ENCODE measurements at places on chromosomes 13 and 19.
A peak's percentile ranks its signal among the peaks of the same experiment; 100 is the strongest.

- no peak for DNase-seq
These were observed 33.3 kb upstream of the GAS6 start for GRCh38 chr13:113897161-113897560.

GRCh38 chr13:93861818-93862217, 617.7 kb downstream of the DCT start:
- DNase-seq: no peak

DNA sequence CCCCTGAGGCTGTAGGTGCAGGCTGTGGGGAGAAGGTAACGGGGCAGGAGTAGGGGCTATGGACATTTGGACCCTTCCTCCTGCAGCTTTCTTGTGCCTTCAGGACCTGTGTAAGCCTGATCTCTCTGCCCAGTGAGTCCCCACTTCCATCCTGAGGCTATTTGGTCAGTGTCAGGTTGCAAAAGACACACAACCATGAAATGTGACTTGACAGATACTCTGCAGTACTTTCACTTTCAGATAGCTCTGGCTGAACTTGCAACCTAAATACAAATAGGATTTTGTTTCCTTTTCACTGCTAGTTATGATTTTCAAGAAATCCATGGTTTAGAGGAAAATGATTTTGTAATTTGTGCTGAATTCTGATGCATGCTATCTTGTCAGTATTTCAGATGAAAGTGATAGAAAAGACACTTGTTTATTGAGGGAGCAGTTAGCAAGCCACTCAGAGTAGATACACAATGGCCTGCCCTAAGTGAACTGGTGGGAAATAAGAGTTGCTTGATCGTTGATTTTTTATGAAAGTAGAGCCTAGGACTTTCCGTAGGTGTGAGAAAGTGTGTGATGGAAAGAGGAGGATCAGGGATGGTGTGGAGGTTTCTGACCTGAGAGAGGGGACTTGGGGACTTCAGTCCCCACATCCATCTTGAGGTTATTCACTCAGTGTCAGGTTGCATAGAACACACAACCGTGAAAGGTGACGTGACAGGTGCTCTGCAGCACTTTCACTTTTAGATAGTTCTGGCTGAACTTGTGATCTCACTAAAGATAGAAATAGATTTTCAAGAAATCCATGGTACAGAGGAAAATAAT, 18.1 kb upstream of the EID2 start:
- no peak for DNase-seq

DNA sequence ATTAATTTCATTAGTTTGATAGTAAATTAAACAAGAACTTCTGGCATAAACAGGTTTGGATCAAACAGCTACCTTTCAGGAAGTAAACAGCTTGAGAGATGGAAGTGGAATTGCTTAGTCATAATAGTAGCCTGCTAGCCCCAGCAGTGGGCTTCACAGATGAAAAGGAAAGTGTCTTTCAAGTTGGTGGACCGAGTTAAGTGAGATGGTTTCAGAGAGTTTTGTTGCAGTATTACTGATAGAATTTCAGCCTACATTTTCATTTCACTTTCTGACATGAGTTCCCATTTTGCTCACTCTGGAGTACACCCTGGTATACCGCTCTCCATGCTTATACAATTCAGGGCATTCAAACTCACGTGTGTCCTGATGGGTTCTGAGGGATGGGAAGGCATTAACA, 2.0 kb upstream of the PTOV1 start:
- DNase-seq: no peak

DNA sequence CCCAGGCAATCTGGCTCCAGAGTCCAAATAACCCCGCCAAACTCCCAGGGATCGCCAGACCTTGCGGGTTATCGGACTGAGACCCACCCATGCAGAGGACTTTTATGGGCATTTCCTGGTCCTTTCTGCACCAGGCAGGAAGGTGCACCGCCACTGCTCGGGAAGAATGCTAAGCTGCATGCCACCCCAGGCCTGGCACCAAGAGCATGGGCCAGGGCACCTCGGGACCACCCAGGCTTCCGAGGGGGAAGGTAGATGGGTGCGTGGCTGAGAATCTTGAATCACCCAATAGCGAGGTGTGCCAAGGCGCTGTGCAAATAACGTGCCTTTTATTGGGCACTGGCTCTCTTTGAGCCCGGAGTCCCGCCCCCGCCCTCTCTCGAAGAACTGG, 422 bp upstream of the ZNF575 start:
- peak; percentile 58 for DNase-seq

DNA sequence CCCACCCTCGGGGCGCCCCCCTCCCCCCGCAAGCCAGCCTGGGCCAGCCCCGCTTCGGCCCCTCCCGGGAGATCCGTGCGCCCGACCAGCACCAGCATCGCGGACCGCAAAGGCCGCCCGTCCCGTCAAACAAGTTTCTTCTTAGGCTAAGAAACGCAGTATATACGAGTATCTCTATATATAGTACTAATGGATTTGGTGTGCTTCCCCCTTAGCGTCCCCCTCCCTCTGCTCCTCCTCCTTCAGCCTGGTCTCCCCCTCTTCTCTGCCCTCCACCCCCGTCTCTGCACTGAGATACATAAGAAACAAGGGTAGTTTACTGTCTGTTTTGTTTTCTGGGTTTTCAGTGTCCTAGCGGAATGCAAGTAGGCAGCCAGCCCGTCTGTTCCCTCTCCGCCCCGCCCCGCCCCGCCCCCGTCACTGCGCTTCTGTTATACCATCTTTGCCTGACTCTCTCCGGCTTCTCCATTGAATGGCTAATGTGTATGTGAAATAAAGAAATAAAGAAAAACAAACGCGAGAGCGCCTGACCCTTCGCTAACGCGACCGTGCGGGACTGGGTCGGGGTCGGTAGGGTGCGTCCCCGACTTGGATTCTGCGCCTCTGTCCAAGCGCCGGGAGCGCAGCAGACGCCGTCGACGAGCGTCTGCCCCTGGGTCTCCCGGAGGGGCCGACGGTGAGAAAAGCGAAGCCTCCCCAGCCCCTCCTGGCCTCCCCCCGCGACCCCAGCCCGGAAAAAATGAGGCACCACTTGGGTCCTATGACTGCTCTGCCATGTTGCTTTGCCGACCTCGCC, 4.2 kb downstream of the LYL1 start:
- DNase-seq: peak; percentile 73

DNA sequence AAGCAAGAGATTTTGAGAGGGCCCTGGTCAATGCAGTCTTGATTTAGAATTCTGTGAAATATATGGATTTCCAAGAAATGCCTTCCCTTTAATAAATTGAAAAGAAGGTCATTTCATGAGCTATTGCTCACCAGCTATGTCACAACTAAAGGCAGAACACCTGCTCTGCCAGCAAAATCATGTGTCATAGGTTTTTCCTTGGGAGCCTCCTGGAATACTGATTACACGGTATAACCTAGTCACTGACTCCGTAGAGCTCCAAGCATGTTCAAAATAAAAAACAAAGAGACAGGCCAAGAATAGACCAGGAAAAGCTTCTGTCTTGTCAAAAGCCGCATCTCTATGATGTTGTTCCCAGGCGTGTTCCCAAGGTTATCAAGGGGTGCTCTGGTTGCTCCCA, 45.5 kb downstream of the HSPH1 start:
- no peak for DNase-seq

DNA sequence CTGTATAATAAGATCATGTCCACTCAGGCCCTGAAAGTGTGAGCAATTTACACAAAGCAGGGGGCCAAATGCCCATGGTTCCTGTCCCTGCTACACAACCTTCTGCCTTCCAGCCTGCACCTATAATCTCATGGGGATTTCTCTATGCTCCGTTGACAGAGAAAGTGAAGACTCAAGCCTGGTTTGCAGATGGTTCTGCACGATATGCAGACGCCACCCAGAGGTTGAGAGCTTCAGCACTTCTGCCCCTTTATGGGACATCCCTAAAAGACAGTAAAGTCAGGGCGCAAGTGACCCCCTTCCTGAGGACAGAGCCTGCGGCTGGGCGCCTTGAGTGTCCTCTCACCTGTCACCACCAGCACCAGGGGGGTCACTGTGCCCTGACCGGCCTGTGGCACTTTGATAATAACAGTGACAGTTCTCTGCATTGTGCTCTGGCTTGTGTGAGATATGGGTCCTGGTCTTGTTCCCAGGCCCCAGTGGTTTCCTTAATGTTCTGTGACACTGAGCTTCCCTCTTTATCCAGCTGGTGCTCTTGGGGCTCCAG, 15.1 kb downstream of the LILRA5 start:
- peak; percentile 27 for DNase-seq

GRCh38 chr13:33026489-33027152, 10.4 kb downstream of the KL start:
- no peak for DNase-seq

DNA sequence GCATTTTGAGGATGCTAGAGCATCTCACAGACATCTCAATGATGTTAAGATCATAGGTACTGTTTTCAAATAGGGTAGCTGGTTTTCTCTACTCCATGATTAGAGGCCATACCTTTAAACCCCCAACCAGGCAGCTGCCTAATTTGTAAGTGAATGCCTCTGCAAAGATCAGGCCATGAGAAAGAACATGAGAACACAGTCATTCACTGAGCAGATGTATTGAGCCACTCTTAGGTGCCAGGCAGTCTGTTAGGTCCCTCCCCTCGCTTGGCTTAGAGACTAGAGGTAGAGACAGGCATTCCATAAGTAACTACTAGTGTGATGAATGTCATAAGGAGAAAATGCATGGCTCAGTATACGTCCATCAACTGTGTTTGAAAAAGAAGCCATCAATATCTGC, 410.0 kb downstream of the FGF9 start:
- DNase-seq: no peak

- DNase-seq: peak; percentile 80
These were observed 17.9 kb upstream of the ZDHHC20 start for GRCh38 chr13:21476893-21477472.

DNA sequence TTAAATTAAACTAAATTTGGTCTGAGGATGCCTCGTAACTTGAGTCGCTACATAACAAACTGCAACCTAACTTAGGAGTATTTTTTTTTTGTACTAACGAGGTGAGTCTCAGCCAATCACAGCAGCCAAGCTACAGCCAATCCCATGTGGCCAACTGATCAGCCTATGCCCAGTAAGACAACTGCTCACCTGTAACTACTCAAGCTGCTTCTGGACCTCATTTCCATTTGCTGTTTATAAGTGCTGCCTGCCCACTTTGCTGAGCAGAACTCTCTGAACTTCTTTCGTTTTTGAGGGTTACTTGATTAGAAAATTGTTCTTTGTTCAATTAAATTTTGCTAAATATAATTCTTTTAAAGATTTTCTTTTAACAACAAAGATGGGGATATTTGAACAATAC, 3.8 kb downstream of the CPB2 start:
- DNase-seq: no peak

GRCh38 chr13:42280537-42280936, 8.6 kb downstream of the AKAP11 start:
- DNase-seq: no peak

DNA sequence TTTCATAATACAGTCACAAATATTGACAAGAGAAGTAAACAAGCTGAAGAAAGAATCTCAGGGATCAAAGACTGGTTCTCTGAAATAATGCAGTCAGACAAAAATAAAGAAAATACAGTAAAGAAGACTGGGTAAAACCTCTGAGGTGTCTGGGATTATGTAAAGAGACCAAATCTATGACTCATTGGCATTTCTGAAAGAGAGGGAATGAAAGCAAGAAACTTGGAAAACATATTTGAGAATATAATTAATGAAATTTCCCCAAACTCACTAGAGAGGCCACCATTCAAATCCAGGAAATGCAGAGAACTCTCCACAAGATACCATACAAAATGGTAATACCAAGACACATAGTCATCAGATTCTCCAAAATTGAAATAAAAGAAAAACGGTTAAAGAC, 53.0 kb upstream of the GPC6 start:
- DNase-seq: no peak

DNA sequence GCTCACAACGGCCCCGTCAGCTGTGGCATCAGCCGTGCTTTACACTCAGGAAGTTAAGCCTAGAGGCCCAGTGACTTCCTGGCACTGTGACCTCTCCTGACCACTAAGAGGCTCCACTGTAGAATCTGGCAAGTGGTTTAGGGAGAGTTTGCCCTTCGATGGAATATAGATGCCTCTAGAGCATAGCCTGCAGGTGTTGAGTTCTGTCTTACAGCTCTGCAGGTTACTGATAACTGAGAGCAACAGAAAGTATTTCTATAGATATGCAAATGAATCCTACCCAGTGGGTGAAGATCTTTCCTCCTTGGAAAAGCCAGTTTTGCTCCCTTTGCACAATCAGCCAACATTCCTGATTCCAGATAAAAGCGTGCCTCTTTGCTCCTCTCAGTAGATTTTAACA, 35.8 kb downstream of the ATP12A start:
- DNase-seq: peak; percentile 15

GRCh38 chr19:17025991-17026658, 485 bp downstream of the CPAMD8 start:
- no peak for DNase-seq

DNA sequence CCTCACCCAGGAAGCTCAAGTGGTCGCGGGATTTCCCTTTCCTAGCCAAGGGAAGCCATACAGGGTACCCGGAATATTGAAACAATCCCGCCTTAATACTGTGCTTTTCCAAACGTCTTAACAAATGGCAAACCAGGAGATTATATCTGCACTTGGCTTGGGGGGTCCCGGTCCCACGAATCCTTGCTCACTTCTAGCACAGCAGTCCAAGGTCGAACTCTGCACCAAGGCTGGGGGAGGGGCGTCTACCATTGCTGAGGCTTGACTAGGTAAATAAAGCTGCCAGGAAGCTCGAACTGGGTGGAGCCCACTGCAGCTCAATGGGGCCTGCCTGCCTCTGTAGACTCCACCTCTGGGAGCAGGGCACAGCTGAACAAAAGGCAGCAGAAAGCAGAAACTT, 1644.8 kb downstream of the PCDH9 start:
- DNase-seq: no peak

DNA sequence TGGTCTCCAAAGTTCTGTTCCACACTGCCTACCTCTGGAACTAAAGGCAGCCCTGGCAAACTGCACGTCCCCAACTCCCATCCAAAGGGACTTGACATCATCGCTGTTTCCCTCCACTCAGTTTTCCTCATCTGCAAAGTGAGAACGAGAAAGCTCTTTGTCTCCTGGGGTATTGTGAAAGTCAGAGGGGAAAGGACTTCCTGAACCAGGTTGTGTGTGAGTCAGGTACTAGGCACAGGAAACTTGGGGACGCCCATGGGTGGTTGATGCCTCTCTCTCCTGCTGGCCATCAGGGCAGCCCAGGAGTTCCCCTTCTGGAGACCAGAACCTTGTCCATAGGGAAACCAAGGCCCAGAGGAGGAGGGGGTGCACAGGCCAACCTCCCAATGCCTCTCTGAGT, 4.7 kb downstream of the CRLF1 start:
- no peak for DNase-seq

- DNase-seq: no peak
These were observed 34.1 kb upstream of the SERPINE3 start for GRCh38 chr13:51305271-51305967.

DNA sequence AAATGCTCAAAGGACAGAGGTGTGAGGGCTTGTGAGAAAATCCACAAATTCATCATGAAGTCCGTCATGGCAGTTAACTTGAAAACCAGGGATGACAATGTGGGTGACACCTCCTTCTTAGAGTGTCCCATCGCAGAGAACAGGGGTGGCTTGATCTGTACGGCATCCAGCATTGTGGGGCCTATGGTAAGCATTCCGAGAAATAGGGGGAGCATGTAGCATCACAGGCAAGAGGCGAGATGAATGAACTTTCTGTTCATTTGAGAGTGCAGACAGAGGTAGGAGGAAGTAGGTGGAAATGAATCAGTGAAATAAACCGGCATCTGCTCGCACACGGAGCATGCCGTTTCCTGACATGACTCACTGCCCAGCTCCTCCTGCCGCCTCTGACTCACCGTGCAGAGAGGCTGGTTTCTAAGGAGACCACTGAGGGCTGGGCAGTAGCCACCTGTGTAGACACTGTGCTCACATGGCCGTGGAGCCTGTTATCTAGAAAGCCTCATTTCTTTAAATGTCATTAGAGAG, 339.0 kb downstream of the RFC3 start:
- peak; percentile 85 for DNase-seq

GRCh38 chr13:91381371-91381770, 17.1 kb upstream of the GPC5 start:
- peak; percentile 18 for DNase-seq
